Activated naive CD8-positive, alpha-beta T cell treated with anti-CD3 and anti-CD28 coated beads, Interleukin-2, amount 50 U/mL, for 24 hours (primary cell): ENCODE measurements at places on chromosomes 2 and 18.

DNA sequence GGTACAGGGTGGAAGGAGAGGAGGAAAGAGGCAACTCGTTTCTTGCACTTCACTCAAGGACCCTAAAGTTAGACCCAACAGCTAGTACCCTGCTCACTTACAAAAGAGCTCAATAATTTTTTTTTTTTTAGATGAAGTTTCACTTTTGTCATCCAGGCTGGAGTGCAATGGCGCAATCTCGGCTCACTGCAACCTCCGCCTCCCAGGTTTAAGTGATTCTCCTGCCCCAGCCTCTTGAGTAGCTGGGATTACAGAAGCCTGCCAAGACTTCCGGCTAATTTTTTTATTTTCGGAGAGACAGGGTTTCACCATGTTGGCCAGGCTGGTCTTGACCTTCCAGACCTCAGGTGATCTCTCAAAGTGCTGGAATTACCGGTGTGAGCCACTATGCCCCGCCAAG, 4.1 kb downstream of the ASB3 start:
- no peak for DNase-seq

DNA sequence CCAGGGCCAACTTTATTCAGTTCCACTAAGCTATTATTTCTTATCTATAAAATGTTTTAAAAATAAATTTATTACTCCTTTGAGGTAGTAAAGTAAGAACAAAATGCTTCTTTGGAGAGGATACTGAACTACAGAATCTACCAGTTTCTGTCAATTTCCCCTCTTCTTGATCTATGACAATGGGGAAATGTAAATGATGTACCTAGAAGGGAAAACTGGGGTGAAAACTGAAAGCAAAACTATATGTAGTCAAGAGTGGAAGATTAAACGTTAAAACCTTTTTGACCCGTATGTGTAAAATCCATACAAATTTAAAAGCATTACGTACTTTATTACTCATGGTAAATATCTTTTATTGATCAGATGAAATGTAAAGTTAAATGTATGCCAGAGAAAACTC, 1287.8 kb upstream of the TMEFF2 start:
- DNase-seq = no peak

DNA sequence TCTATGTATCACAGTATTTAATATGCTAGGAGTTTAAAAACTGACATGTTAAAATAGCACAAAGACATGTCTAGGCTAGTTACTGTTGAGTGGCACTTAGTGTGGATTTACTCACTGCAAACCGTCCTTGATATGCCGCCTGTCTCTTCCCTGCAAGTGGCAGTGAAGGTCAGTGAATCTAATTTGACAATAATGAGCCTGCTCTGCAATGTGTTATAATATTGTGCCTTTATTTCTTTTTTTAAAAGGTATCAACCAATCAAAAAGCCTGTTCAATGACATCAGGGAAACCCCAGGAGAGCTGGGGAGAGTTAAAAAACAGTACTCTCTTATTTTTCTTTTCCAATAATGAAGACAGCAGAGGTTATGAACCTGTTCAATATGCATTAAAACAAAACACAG, 384.1 kb downstream of the ERBB4 start:
- DNase-seq = no peak

GRCh38 chr2:16167451-16167861, 227.1 kb downstream of the MYCN start:
- no peak for DNase-seq

DNA sequence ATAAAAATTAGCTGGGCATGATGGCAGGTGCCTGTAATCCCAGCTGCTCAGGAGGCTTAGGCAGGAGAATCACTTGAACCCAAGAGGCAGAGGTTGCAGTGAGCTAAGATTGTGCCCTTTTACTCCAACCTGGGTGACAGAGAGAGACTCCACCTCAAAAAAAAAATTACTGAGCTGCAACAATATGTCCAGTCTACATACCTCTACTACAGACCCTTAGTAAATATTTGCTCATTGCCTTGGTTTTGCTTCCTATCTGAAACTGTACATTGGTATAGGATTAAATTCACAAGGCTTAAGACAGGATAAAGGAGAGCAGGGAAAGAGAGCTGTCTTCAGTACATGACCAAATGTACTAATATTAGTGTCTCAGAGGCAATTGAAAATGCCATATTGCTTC, 8.1 kb upstream of the MGAT4A start:
- no peak for DNase-seq
